ENCODE measurements at places on chromosomes 12 and 14.

DNA sequence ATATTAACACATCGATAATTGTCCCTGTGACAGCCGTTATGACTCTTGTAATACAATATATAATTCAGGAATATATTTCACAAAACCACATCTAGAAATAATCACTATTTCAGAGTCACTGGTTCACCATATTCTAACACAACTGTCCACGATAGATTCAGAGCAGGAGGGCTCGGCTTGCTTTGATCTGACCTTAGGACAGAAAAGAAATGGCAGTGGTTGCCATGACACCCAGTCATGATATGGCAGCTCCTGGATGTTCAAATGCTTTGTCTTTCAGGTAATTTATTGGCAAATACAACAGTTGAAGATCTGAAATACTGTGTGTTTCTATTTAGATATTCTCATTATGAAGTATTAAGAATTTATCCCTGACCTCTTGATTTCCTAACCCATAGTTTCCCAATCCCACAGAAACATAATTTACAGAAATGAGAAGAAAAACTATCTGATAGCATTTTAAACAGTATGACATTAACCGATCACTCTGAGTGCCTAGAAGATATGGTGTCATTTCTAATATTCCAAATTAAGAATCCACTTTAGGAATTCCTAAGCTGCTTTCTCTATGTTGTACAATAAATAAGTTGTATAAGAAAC is 116.4 kb downstream of the EPS8 start:
- no peak for DNase-seq

DNA sequence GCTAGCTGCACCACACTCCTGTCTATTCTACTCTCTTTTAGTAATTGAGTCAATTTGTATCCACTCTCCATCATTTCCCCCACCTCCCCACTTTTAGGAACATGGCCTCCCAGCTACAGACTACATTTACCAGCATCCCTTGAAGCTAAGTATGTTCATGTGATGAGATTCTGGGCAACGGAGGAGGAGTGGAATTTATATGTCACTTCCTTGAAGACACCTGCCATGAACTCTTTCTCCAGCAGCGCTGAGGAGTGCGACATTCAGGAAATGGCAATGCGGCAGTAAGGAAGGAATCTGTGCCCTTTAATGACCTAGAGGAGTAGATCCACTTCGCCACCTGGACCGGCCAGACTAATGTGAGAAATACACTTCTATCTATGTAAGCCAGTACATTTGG is 243.7 kb upstream of the DIO2 start:
- DNase-seq = no peak

DNA sequence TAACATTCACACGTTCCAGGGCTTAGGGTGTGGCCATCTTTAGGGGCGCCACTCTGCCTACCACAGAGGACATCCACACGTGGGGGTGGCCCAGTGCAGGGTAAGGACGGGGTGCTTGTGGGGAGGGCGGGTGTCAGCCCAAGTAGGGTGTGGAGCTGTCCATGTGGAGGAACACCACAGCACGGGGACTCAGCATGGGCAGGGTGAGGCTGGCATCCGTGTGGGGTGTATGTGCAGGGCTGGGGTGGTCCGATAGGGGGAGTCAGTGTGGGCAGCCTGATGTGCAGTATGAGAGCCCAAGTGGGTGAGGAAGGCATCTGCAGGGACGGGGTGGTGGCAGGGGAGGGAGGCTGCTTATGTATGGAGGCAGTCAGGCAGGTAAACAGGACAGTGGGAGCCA is 17.7 kb downstream of the PSMC1 start:
- DNase-seq = no peak

DNA sequence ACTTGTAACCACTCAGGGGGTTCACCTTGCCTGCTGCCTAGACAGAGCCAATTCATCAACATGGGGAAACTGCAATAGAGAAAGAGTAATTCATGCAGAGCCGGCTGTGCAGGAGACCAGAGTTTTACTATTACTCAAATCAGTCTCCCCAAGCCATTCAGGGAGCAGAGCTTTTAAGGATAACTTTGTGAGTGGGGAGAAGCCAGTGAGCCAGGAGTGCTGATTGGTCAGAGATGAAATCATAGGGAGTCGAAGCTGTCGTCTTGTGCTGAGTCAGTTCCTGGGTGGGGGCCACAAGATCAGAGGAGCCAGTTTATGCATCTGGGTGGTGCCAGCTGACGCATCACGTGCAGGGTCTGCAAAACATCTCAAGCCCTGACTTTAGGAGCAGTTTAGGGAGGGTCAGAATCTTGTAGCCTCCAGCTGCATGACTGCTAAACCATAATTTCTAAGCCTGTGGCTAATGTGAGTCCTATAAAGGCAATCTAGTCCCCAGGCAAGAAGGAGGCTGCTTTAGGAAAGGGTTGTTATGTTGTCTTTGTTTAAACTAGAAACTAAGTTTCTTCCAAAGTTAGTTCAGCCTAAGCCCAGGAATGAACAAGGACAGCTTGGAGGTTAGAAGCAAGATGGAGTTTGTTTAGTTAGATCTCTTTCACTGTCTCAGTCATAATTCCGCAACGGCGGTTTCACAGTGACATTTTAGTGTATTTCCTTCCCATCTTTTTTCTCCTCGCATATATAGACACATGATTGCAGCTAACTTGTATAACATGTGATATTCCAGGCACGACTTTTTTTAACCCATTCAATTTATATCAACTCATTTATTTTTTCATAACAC is 68.9 kb upstream of the NCOR2 start:
- peak; percentile 5 for DNase-seq

DNA sequence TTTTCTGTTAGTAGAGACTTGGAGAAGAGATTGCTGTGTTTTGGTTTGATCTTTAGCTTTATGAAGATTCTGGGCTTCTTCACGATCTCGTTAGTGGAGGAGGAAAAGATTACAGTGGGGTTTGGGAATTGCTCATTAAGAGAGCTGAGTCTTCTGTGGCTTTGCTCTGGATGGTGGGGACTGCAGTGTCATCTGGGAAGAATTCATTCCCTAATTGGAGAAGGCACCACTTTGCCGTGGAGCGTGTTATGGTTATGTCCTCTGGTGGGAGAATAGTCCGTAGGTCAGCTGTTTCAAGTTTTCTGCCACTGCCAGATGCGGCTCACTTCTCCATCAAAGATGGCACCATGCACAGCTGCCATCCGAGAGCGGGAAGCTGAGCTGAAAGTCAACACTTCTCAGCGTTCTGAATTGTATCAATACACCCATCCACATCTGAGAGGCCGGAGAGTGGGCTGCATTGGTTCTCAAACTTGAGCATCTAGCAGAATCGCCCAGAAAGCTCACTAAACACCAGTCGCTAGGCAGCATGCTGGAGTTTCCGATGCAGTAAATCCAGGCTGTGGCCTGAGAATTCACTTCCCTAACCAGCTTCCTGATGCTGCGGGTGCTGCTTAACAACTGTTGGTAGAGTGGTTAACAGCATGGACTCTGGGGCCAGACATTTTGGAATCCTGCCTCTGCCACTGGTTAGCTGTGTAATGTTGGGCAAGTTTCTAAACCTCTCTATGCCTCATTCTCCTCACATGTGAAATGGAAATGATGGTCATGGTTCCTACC is 117.8 kb downstream of the PLXNC1 start:
- DNase-seq = no peak

GRCh38 chr14:101540481-101541462 is 20.5 kb upstream of the DIO3 start:
- DNase-seq = no peak

DNA sequence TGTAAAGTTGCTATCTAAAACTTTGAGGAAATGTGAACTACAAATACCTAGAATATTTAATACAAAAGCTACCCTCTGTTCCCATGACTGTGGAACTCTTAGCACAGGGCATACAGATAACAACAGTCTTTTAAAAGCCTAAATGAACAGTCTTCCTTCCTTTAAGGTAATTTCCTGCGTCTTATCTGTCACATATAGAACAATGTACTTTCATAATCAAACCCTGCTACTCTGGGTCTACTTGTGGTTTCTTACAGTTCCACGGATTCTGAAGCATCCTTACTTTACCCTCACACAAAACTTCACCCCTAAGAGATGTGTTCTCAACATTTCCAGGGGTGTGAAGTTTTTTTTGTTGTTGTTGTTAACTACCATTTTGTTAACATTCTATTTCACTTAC is 5.1 kb downstream of the PKP2 start:
- no peak for DNase-seq

DNA sequence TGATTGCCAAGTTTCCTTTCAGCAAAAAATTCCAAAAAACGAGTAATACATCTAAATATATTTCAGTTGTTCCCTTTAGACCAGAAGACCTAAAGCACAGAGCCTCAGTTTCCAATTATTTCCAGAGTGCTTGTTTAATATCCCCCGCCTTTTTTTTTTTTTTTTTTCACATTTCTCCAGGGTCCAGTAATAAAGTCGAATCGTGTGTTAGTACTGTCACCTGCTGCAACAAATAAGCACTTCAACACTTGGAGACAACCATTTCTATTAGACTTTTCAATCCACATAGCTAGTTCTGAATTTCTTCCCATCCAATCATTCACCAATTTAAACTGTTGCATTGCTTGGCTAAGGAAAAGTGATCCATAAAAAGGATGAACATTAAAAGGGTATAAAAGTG is 13.6 kb downstream of the PDE6H start:
- no peak for DNase-seq

- DNase-seq = no peak
These were observed 861 bp upstream of the MDGA2 start for GRCh38 chr14:47676315-47676617.

DNA sequence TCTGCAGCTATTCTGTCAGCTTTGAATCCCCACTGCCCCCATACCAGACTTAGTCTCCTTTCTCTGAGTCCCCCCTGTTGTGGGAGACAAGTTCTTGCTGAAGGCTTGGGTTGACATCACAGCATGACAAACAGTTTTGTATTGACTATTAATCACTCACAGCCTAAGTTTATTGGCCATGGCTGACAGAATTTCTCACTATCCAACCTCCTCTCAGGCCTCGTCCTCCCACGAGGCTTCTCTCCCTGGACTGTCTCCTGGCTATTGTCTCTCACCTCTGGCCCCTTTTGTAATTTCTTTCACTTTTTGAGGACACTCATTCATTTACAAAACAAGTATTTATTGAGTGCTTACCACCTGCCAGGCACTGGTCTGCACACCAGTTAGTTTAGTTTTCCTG is 35.2 kb upstream of the DCD start:
- DNase-seq = no peak

GRCh38 chr12:57614178-57614947 is 3.1 kb downstream of the ARHGEF25 start:
- no peak for DNase-seq

DNA sequence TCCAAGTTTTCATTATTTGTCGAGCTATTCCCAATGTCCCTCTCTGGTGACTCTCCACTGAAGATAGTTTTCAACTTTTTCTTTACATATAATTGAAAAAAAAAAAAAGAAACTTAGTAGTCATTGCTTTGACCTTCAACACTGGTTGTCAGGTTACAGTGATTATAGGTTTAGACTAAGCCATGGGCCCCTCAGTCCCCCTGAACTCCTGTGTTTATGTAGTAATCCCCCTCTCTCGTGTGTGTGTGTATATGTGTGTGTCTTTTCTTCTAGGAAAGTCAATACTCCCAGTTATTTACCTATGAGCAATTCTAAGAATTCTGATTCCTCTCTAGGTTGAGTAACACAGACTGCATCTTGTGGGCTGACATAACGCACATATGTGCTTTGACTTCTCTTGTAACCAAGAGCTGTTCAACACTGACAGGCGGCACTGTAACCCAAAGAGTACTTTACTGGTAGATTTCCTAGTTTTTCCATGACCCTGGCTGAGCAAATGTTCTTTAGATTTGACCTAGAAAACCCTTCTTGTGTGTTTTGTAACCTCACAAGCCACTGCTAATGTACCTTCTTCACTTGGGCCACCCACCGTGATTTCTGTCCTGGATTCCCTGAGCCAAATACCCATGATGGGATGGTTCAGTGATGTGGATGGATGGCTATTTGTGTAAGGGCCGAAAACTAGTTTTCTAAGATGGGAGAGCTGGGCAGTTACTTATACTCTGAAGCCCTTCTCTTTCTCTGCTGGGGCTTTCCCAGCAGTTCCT is 15.0 kb upstream of the MANSC4 start:
- DNase-seq = no peak

- DNase-seq = no peak
These were observed 186.2 kb downstream of the NEDD1 start for GRCh38 chr12:97093187-97093683.

DNA sequence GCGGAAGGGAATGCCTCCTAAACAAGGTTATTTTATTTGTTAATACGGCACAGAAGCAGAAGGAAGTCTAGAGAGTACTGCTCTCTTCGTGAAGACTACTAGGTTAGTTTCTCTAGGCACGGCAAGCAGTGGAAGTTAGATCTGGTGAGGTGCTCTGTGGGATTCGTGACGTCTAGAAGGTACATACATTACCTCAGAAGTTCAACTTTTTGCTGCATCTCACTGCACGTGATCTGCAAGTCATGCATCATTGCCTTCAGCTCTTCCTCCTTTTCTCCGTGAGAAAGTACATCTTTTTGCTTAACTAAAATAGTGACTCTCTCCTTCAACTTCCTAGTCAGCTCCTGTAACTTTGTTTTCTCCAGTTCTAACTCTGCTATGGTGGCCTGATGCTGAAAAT is 74.7 kb downstream of the NIN start:
- no peak for DNase-seq

DNA sequence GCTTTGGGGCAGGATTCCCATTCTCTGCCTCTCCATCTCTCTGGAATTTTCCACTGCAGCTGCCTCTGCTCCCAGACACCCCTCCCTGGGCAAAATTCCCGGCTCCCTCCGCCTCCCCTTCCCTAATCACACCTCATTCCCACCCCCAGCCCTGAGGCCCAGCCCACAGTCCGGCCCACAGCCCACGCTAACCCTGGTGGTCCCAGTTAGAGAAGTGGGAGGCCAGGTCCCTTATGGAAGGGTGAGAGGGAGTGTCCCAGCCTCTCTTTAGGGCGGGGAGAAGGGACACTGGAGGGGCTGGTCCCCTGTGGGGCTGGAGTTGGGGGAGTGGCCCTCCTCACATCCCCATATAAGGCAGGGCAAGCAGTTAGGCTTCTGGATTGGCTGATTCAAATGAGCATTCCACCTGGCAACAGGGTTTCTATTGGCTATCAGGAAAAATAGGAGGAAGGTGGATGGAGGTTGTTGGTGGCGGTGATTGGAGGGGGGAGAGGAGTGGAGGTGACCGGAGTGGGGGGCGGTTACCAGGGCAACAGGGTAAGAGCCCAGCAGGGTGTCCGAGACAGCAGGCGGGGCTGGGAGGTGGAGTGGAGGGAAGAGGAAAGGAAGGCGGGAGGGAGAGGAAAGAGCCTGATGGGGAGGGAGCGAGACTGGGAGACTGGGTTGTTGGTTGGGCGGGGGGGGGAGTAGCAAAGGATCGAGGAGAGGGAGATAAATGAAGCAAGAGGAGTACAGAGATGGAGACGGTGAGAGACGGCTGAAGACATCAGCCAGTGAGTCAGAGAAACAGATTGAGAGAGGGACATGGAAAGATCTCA is 1.9 kb upstream of the PTMS start:
- no peak for DNase-seq
